ENCODE measurements at places on chromosomes 1 and 21.

GRCh38 chr1:160907976-160908375, 23.0 kb upstream of the ITLN1 start:
- peak; percentile 89 for DNase-seq

- DNase-seq = no peak
Measured at GRCh38 chr21:46376856-46377453, 53.0 kb downstream of the PCNT start.

DNA sequence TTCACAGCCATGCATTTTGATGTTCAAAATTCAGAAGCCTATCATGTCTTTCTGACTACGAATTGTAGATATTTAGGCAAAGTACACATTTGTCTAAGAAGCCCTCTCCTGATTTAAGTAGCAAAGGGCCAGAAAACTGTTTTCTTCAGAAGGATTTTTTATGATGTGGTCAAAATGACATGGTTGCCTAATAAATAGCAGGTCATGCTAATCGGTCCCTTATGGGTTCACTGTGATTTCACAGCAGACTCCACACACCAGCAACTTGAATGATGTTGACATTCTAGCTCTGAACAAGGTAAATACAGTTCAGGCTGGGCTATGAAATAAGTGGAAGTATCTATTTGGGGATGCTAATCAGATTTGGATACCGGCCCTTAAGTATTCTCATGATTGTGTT, 178.7 kb upstream of the DPYD start:
- DNase-seq = no peak

DNA sequence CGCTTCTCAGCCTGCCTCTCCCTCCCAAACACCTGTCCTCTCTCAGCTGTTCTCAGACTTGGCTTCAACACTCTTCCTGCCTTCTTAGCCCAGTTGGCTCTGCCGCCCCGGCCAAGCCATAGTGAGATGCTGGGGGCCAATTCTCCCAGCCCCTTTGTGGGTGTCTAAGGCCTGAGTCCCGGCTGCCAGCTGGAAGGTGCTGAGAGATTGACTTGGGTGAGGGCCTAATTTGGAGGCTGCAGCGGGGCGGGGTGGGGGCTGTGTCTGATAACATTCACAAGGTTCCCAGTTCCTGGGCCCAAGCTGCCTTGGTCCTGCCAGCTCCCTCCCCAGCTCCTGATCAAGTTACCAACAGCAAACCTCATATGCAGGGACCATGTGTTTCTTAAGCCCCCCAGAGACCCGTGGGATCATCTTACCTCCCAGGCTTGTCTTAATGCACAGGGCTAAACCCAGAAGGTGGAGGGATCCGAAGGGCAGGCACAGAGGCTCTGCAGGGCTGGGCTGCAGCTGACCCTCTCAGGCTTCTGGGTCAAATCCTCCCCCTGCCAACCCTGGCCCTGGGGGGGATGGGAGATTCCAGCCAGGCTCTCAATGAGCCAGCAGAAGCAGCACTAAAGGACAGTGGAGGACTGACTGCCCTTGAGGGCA, 9.8 kb downstream of the INKA2 start:
- no peak for DNase-seq

GRCh38 chr1:21117597-21118001, 59.1 kb downstream of the EIF4G3 start:
- no peak for DNase-seq

- no peak for DNase-seq
Measured at GRCh38 chr1:159205225-159205624, 550 bp downstream of the ACKR1 start.

GRCh38 chr1:18814425-18814824, 45.0 kb downstream of the TAS1R2 start:
- DNase-seq = no peak

- DNase-seq = peak; percentile 81
Measured at GRCh38 chr1:235093013-235093695, 35.5 kb downstream of the TOMM20 start.

GRCh38 chr1:23026568-23026967, 7.3 kb downstream of the KDM1A start:
- no peak for DNase-seq

DNA sequence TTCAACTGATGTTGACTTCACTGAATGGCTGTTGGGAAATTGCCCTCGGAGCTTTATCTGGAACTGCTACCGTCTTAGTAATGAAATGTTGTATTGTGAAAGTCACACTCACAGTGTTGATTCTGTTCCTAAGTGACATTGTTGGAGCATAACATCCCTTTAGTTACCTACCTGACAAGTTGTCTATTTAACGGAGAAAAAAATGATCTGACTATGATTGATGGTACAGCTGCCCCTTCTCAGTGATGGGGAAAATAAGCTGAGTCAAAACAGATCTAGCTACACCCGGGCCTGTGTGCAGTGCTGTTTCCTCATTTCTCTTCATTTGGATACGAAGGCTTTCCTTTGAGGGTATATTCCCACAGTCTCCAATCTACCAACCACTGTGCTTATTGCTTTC, 472.3 kb upstream of the BRINP3 start:
- DNase-seq = peak; percentile 0

DNA sequence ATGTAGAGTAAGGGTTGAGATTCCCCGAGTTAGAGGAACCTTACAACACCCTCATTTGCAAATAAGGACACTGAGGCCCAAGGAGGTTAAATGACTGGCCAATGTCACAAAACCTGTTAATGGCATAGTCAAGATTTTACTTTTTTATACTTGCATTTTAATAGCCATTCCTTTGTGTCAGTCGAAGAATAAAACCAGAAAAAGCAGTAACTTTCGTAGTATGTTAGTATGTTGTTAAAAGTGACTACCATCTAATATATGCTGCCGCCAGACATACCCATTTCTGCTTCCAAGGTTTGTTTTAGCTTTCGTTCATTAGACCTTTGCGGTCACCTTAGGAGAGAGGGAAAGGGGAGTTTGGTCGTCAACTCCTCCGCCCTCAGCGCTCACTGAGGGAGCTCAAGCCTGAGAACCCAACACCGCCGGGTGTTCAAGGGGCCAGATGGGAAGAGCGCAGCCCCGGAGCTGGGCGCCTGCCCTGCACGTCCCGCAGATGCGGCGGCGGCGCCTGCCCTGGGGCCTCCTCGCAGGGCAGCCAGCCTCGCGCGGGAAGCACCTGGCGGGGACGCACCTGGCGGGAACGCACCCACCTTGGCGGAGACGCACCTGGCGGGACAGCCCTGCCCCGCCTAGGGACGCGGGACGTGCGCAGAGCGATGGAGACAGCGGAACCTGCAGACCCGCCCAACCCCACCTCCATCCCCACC, 466 bp downstream of the VPS26C start:
- peak; percentile 39 for DNase-seq

DNA sequence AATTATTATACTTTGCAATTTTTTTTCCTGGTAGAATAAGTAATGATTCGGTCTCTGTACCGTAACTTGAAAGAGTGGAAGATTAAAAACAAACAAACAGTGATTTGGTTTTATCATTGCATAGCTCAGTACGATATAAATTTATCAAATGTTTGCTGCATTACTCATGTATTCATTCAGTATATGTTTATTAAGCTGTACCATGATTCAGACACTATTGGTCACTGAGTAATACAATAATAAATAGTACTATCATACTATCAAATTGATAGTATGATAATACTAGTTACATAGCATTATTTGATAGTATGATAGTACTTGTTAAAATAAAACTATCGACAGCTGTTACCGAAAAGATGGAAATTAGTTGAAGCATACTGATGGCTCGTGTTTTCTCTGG, 12.1 kb downstream of the CENPF start:
- peak; percentile 15 for DNase-seq

- peak; percentile 92 for DNase-seq
Measured at GRCh38 chr1:33050221-33051076, 13.8 kb upstream of the AK2 start.

DNA sequence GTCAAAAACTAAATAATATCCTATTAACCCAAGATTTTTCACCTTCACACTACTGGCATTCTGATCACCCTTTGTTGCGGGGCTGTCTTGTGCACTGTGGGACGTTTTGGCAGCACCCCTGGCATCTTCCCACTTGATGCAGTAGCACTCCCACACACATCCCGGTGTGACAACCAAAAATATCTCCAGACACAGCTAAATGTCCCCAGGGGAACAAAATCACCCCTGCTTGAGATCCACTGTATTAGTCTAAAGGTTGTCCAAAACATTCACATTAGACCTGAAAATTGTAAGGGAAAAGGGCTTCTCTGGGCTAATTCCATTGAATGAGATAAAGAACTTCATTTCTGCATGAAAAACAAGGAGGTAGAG, 37.8 kb downstream of the PLEKHO1 start:
- DNase-seq = no peak

GRCh38 chr1:151802372-151802771, 2.8 kb downstream of the LINGO4 start:
- no peak for DNase-seq

DNA sequence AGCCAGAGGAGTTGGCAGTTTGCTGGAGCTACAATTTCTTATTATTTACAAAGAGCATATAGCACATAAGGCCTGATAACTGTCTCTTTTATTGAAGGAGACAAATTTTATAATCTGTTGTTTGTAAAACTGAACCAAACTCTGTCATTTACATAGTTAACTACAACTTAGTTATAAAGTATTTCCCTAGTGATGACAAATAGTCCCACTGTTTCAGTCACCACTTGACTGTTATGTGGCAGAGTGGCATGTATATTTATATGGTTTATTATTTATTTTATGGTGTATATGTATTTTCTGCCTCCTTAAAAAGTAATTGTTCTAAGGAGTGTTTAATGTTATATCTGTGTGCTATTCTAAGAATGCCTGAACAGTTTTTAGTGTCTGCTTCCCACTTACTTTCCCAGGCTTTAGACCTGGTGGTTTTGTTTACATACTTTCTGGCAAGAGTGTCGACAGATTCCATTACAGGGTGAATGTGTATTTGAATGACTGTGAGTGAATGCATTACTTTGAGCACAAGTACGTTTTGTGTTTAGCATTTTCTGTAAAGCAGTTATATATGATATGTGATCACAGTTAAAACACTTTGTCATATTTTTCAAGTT, 10.0 kb downstream of the TSEN15 start:
- peak; percentile 71 for DNase-seq

- DNase-seq = no peak
Measured at GRCh38 chr1:39788758-39789570, at the start of gene BMP8B. Gene BMP8B (minus strand): TSS chr1:39788865. CDS start chr1:39788485, 380 bp downstream.

DNA sequence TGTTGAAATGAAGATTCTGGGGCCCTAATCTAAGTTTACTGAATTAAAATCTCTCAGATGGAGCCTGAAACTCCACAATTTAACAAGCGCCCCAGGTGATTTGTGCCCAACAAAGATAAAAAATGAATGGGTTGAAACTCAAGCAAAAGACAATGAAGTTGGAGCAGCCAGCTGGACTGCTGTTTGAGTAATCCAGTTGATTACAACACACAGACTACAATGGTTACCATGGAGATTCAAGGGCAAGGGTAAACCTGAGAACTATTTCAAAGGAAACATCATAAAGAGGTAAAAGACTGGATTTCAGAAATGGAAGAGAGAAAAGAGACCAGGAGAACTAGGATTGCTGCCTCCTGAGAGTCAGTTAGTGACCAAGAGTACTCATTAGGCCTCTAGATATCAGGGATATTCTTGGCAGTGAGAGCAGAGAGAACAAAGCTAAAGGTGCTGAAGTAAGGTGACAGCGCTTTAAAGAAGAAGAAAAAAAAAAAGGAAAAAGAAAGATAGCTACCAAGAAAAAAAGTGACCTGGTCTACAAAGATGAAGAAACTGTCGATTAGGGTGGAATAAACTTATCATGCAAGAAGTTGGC, 44.5 kb downstream of the LRRC53 start:
- peak; percentile 48 for DNase-seq

DNA sequence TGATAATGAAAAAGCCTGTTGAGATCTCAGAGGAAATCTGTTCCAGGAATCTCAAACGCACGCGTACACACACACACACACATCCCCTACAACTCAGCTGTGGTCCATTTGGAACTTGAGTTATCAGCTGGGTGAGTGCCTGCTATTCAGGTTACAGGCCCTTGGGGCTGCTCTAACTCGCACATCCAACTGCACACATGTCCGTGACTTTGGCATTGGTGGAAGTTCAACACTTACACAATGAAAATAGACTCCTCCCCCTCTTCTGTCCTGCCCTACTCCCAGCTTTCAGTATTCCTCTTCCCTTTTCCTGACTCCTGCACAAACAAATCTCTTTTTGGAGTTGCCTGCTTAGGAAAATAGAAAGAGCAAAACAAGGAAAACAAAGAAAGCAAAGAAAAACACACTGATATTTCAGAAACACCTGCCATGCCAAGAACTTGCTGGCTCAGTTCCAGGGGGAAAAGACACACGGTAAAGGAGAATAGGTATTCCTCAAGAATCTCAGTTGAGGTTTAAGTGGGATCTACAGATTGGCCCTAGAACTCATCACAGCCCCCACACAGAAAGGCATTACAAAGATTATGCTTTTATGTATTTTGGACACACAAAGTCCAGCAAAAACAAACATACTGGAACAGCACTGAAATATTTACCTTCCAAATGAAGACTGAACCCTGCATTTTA, 140.9 kb downstream of the TGFBR3 start:
- peak; percentile 60 for DNase-seq

- DNase-seq = no peak
Measured at GRCh38 chr1:28966617-28967016, 52.2 kb downstream of the EPB41 start.

- DNase-seq = no peak
Measured at GRCh38 chr1:220278991-220279390, 6.7 kb upstream of the RAB3GAP2 start.

DNA sequence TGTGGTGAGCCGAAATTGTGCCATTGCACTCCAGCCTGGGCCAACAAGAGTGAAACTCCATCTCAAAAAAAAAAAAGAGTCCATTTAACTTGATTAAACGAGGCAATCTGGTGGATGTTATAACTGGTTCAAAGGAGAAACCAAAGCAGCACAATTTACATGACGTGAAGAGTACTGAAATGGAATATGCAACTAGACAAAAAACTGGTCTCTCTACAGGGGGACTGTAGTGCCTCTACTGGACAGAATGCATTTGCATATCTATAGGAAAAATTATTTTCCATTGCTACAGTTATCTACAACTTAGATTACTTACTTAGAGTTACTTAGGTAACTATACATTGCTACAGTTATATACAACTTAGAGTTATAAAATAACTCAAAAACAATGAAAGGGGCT, 2.7 kb upstream of the CAPN2 start:
- DNase-seq = peak; percentile 51

DNA sequence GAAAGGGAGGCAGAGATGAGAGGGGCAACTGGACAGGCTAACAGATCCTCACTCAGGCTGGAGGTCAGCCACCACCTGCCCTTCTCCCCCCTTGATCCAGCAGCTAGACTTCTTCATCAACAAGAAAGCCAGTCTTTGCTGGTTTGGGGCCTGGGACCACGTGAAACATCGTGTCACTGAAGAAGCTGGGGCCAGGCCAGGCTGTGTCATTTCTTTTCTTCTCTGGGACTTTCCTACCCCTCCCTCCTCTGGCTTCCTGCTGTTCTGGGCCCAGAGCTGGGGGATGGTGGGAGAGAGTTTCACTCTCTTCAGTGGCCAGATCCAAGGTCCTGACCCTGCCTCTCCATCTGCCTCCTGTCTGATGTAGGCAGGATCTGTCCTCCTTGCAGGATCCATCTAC, 18.1 kb upstream of the SLC26A9 start:
- peak; percentile 38 for DNase-seq

- DNase-seq = no peak
Measured at GRCh38 chr21:37870221-37870620, 46.0 kb downstream of the KCNJ6 start.

GRCh38 chr21:41616031-41616591, 108.2 kb upstream of the TMPRSS2 start:
- peak; percentile 80 for DNase-seq
